Suppressor macrophage treated with lipopolysaccharide for 1 hour (primary cell): ENCODE measurements at places on chromosomes 6 and 20.

- DNase-seq = no peak
Measured at GRCh38 chr6:7787137-7787608, 61.3 kb downstream of the BMP6 start.

DNA sequence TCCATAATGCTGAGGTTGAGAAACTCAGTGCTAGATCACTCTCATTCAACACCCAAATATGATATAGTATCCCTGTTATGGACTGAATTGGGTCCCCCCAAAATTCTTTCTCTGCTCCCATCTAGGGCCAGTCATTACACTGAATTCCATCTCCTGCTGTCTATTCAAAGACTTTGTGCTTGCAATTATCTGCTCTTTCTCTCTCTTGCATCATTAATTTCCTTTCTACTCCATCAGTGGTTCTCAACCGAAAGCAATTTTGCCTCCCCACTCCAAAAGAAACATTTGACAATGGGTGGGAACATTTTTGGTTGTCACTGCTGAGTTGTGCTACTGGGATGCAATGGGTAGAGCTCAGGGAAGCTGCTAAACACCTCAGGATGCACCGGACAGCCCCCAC is 271.5 kb upstream of the CDYL start:
- no peak for DNase-seq

DNA sequence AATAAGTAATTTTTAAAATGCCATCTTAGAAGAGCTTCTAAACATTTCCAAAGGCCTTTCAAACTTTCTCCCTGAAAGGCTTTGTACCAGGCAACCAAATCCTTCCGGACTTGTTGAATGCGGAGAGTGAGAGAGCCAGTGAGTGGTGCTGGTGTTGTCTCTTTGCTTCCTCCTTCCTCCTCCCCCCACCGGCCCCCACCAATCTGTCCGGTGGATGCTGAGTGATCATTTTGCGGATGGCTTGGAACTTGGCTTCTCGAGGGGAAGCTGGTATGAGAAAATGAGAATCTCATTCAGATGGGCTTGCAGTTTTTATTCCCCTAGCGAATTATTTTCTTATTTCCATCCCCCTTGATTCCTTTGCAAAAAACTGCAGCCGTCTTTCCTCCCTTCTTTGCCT is 97.3 kb downstream of the ANKRD60 start:
- no peak for DNase-seq

- DNase-seq = no peak
Measured at GRCh38 chr6:112468359-112468758, 121.2 kb downstream of the RFPL4B start.
